ENCODE measurements at places on chromosomes 7 and 10. TPM values are rescaled to one million over a fixed set of nuclear protein-coding genes. Genes with fewer than 3 reads are reported as not detected.

Gene ZNF503
- 0.13 TPM for total RNA-seq

Gene PRRT4
- total RNA-seq, result 0.82 TPM

Gene PLPP4
- total RNA-seq, result not detected

Gene TLX1
- not detected for total RNA-seq

Gene PCGF6
- total RNA-seq, result 7.9 TPM

Gene HBP1
- 135 TPM for total RNA-seq

Gene TBXAS1
- 1.6 TPM for total RNA-seq

Gene TMEM254
- total RNA-seq, result 12.8 TPM

Gene RSPH10B2
- 1.5 TPM for total RNA-seq
